ENCODE measurements at places on chromosomes 5 and 9. TPM values are rescaled to one million over a fixed set of nuclear protein-coding genes. Genes with fewer than 3 reads are reported as not detected.

The SPATA31A3 gene
- total RNA-seq, result not detected

The PCSK1 gene
- 0.35 TPM for total RNA-seq

The FBN2 gene
- 1.7 TPM for total RNA-seq

DNA sequence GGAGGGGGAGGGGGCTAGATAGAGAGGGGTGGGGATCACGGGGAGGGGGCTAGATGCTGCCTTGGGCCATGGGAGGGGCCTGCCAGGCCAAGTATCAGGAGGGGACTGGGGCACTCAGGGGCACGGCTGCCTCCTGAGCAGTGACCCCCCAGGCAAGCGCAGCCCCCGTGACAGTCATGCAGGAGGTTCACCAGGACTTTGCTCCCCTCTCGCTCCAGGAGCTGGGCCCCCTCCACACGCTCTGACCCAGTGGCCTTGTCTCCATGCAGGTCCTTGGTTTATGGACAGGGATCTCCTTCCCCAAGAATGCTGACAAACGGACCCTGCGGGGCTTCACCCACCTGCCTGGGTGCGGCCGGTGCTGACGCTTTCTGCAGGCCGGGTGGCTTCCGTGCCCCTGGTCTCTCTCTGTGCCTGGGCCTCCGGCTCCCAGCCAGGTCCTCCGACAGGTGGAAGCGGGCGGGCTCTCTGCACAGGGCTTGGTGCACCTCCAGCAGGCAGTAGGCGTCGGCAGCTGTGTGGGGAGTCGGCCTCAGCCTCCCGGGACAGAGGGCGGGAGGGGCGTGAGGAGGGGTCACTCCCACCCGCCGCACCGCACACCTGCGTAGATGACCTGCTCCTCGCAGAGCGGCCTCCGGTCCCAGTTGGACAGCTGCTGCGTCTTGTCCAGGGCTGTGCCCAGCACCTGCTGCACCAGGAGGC, 46.8 kb upstream of the NRARP start:
- no peak for DNase-seq

- DNase-seq, result no peak
Observed at GRCh38 chr9:19385786-19386501, 5.9 kb upstream of the RPS6 start.

DNA sequence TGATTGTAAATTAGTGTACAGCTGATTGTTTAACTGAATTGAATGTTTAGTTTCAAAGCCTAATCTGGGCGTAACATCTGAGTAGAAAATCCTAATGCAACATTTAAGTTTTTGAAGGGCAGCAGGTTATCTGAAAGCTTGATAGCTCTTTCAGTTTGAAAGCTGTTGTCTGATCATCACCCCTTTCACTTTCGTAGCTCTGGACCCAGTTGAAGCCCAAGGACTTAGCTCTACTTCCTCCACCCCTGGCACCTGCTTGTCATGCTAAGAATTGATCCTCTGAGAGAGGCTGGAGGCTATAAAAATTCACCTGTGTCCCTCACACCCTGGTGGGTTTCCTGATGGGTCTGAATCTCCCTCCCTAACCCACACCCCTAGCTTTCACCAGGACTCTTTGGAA, 86.0 kb downstream of the ZFAND5 start:
- no peak for DNase-seq

- DNase-seq, result no peak
Observed at GRCh38 chr9:88044200-88044599, 69.9 kb upstream of the CDK20 start.

GRCh38 chr5:139651043-139651834, 3.1 kb downstream of the CXXC5 start:
- no peak for DNase-seq

GRCh38 chr9:106921341-106921899, 58.5 kb downstream of the ZNF462 start:
- peak; percentile 66 for DNase-seq
